HEK293T (cell line): ENCODE measurements at places on chromosomes 7 and 10.

DNA sequence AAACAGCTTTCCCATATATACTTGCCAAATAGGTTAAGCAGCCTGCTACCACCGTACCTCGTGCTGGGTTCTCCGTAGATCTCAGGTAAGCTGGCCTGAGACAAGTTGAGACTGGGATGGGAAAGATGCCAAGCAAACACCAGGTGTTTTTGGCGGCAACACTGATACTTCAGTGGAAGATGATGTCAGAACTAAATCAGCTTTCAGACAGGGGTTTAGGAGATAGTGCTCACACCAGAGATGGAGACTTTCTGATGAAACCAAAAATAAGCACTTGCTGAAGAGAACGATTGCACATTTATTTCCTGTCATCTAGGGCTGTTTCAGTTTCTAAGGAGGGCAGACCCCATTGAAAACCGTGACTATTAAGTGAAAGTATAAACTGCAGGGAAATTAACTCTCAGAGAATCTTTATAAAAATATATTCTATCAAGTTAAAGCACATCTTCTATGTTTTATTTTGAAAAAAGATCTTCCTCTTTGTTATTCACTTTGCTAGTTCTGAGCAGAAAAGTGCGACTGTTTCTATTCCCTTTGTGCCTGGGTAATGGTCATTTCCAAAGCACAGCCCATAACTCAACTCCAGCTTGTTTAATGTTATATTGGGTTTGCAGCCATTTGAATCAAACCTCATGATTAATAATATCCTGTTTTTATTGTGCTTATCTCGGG is 149.9 kb downstream of the CPED1 start:
- DNase-seq = no peak

- DNase-seq = no peak
Measured at GRCh38 chr7:140176122-140176701, 571 bp downstream of the KDM7A start.

GRCh38 chr10:73857446-73857845 is 16.9 kb downstream of the CAMK2G start:
- DNase-seq = no peak

GRCh38 chr7:86904949-86905834 is 154.3 kb downstream of the ELAPOR2 start:
- peak; percentile 21 for DNase-seq

DNA sequence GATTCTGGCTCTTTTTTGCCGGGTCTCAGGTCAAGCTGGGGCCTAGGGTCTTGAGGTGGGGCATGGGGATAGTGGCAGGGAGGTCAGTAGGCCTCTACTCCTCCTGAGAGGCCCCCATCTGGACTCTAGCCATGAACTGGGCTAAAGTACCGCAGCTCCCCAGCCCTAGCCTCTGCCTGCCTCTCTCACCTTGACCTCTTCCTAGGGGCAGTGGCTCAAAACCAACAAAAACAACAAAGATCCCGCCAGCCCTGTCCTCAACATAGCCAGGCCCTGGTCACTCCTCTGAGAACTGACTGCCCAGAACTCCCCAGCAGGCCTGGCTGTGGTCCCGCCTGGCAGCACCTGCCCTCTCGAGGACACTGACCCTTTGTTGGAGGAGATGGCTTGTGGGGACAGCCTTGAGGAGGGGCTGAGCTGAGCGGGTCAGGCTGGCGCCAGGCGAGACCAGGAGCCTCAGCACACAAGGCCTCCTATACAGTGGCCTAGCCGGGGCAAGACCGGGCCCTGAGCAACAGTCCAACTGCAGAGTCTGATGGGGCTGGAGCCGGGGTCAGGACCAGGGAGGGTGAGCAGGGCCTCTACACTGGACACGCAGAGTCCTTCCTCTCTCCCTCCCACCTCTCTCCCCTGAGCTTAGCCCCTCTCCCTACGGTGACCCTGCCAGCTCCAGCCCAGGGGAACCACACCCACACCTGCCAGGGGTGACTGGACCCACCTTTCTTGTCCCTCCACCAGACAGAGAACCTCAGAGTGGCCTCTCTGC is 11.6 kb upstream of the PPIF start:
- no peak for DNase-seq

DNA sequence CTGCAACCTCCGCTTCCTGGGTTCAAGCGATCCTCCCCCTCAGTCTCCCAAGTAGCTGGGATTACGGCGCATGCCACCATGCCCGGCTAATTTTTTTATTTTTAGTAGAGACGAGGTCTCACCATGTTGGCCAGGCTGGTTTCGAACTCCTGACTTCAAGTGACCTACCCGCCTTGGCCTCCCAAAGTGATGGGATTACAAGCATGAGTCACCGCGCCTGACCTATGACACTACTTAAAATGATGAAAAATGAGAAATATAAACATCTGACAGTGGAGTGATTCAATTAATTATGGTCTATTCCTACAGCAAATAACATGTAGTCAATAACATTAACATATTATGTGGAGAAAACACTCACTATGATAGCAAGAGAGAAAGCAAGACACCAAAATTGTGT is 2.2 kb downstream of the BRAT1 start:
- no peak for DNase-seq

GRCh38 chr10:6795541-6795940 is 215.5 kb upstream of the PRKCQ start:
- no peak for DNase-seq

- no peak for DNase-seq
Measured at GRCh38 chr7:28729281-28729680, 228.8 kb downstream of the TRIL start.

- peak; percentile 11 for DNase-seq
Measured at GRCh38 chr10:8534096-8534495, 479.6 kb downstream of the GATA3 start.

DNA sequence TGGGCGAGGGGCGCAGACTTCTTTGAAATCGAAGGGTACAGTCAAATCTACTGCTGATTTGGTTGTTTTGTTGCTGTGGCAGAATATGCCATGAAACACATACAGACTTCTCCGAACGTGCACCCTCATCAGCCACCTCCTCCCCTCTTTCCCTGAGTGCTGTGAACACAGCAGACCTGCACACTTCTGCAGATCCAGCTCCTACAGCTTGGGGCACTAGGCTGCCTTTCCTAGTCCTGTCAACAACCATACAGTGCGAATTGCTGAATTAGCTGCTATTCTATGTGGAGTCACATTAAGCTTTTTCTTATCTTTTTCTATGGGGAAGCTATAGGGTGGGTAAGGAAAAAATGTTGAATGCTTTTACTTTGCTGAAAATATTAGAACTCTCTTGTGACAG is 57.5 kb downstream of the COL17A1 start:
- peak; percentile 73 for DNase-seq

- no peak for DNase-seq
Measured at GRCh38 chr7:153099235-153099634, 339.7 kb downstream of the ACTR3B start.

DNA sequence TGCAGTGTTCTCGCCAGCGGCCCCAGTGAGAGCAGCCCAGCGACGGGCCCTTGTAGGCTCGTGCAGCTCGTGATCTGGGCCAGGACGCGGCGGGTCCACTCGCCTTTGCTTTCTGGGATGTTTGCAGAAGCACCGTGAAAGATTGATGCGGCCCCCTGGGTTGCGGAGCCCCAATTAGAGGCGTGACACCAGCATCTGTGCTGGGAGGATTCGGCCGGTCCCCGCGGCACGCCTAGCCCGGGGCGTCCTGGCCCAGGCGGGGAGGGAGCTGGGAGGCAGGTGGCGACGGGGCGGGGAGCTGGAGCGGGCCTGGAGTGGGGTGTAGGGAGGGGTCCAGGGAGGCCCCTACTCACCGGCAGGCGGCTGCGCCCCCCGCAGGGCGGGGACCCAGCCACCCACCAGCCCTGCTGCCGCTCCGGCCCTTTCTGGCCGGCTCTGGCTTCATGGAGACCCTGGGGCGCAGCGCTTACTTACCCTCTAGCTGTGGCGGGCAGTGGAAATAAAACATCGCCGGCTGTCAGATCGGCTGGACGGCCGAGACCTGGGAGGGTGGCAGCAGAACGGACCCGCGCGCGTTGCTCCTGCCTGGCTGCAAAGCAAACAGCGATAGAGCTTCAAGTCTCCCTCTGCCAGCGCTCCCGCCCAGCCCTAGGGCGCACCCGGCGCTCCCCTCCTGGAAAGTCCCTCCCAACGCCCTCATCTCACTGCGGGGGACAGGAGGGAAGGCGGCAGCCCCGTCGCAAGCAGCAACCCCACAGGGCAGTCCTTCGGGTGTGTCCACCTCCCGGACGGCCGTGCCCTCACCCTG is 752 bp downstream of the DRGX start:
- DNase-seq = no peak

DNA sequence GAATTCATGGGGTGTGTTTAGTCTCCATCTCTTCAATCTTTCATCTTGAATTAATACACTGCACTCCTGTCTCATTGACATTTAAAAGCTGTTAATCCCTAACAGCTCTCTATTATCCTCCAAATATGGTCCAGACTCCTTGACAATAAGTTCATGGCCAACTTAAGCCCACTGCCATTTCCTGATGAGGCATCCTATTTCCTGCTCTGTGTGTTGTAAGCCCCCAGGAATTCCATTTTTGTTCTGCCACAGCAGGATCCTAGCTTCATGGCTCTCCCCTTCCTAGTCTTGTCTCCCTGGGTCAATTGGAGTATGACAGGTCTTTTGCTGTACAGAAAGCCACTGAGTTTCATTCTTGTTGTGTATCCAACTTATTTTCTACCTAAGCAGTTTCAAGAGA is 218.8 kb downstream of the OTUD1 start:
- DNase-seq = no peak

DNA sequence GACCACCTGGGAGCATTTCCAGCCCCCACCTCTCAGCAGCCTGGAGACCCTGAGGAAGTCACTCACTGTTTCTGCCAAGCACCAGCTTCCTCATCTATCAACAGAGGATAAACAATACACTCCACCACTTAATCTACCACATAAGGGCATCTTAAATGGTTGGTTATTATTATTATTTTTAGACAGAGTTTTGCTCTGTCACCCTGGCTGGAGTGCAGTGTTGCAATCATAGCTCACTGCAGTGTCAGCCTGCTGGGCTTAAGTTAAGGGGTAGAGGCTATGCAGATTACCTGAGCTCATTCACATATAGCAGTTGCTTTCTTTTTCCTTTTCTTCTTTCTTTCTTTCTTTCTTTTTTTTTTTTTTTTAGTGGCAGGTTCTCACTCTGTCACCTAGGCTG is 59.5 kb upstream of the ELN start:
- no peak for DNase-seq

GRCh38 chr10:7872041-7872442 is 53.7 kb downstream of the TAF3 start:
- peak; percentile 25 for DNase-seq

DNA sequence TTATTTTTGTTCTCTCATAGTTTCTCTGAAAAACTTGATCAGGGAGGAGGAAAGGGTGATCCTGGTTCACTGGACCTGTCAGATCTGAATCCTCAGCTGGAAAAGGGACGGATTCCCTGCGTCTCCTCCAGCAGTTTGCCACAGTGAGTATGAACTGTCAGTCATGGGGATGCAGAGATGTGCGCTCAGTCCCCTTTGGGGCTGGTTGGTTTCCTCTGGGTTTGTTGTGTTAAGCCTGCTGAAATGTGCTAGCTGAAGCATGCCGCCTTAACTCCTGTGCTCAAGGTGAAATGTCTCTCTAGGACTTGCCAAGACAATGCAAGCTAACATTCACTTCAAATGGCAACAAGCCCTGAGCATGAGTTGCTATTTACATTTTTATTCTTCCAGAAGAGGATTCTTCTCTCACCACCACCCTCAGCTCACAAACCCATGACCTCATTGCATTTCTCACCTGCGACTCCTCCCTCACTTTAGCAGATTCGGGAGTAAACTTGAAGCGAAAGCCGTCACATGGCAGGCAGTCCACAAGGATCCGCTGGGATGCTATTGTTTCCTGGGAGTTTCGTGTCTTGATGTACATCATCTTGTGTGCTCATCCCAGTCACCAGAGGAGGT is 192.9 kb upstream of the FZD8 start:
- no peak for DNase-seq

- no peak for DNase-seq
Measured at GRCh38 chr10:15325243-15325943, 45.7 kb downstream of the FAM171A1 start.

- DNase-seq = no peak
Measured at GRCh38 chr10:17273403-17273802, 45.4 kb downstream of the VIM start.

- no peak for DNase-seq
Measured at GRCh38 chr7:31758755-31759154, 71.7 kb downstream of the PPP1R17 start.

DNA sequence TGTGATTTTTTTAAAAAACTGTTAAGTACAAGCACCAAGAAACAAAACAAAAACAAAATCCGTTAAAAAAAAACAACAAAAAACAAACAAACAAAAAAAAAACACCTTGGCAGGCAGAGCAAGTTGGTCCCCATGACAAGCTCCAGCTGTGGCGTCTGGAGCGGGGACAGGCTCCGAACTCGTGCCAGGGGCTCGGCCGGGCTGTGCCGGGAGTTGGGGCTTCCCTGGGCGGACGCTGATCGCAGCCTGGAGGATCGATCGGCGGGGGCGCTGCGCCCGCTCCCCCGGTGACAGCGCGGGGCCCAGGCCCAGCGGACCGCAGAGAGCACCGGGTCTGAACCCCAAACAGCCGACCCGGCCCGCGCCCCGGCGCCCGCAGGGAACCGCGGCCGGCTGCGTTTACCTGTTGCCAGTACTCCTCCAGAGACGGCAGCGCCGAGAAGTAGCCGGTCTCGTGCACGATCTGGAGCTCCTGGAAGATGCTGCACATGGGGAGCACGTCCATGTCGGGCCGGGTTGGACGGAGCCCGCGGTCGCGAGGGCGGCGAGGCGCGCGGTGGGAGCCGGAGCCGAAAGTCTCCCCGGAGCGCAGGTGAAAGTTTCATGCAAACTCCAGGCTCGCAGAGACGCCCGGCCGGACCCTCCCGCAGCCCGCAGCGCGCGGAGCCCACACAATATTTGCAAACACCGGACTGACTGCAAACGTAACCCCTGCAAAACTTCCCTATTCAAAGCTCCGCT is at the start of gene KLF6:
TSS of gene KLF6 (minus strand) at position 700 of the 741 bp plus-strand sequence. CDS start at position 505, 195 bp downstream.
- DNase-seq = no peak

DNA sequence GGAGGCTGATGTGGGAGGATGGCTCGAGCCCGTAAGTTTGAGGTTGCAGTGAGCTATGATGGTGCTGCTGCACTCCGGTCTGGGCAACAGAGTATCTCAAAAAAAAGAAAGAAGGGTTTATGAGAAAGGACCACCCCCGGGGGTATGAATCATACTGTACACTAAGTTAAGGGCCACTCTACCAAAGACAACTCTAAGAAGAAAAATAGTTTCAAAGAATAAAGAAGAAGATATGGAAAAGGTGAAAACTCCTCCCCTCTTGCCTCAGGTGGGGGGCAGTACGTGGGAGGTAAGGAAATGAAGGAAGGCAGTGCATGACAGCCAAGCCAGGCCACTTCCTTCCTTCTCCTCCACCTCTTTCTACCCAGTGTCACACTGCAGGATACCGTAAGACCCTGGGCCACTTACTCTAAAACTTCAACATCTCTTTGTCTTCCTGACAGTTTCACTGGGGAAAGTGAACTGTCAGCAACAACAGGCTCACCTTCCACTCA is 61.3 kb downstream of the PIP4K2A start:
- no peak for DNase-seq

DNA sequence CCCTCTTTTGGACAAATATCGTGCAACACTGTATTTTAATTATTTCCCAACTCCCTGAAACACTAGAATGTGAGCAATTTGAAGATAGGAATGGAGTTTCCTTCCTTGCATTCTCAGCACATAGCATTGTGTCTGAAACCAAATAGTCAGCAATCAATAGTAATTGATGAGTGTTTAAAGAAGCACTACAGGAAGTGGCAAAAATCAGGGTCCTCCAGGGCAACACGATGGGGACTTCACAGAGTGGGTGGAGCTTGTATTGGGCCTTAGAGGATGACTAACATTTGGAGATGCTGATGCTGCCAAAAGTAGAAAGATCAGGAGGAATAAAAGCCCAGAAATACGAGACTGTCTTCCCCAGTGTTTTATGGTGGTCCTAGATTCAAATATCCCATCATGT is 94.9 kb downstream of the NPSR1 start:
- no peak for DNase-seq
